ENCODE measurements at places on chromosomes 16 and 17.

DNA sequence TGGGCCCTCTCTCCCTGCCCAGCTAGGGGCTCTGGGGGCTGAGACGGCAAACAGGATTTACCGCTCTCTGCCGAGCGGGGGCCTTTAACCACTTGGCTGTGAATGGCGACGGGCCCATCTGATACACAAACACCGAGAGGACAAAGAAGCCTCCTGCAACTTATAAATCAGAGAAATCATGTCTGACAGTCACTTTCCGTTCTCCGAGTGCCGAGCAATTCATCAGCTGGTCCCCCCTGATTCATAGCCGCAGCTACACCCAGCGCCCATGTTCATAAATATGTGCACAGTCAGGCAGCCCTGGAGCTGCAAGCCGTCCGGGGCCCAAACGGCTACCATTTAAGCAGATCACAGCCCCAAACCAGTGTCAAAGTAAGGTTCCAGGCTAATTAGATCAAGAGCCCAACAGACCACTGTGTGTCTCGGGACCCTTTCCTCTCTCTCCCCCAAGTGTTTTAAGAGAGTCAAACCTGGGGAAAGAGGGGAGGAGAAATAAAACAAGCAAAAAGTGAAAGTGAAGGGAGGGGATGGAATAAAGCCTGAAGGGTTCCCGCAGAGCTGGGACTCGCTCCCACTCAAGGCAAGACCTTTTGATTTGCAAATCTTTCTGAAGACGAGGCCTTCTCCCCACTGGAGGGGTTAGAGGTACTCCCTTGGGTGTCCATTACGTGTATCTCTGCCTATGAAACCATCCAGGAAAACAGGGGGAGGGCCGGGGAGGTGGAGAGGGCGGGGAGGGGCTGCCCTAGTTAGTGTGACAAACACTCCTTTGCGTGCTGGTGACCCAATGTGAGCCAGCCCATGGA, 154.7 kb downstream of the C16orf78 start:
- no peak for DNase-seq

DNA sequence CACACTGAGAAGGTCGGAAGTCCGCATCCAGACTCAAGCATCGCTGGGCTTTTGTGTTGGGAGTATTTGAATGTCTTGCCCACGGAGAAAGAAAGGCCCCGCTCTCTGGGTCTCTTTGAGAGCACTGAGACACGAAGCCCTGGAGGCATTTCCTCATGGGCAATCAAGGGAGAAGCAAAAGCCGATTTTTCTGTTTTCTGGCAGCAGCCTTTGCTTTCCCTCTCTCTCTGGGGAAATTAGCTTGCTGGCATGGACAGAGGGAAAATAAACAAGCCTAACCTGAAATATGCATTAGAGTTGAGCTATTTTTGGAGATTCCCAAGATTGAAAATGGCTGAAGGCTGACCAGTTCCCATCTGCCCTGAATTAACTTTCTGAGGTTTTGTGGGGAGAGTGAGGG, 238.7 kb downstream of the HAPSTR1 start:
- DNase-seq, result no peak

DNA sequence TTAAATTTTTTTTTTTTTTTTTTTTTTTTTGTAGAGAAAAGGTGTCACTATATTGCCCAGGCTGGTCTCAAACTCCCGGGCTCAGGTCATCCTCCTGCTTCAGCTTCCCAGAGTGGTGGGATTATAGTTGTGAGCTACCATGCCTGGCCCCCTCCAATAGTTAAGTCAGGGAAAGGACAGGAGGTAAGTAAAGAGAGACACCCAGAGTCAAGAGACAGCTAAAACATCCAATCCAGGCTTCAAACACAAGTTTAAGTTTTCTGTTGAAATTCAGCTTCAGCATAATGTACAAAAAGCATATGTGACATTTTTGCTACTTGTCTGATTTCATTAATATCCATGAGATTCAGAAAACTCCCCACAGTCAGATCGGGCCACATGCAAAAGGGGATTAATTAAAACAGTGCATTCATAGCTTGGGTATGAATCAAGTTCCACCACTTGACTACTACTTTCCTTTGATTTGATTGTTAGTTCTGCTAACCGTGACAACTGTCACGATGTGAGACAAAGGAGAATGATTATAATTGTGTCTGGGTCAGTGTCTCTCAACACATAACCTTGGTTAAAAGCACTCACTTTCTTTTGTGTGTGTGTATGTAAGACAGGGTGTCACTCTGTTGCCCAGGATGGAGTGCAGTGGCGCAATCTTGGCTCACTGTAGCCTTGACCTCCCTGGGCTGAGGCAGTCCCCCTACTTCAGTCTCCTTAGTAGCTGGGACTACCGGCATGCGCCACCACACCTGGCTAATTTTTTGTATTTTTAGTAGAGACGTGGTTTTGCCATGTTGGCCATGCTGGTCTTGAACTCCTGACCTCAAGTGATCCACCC, 184.9 kb downstream of the PARN start:
- no peak for DNase-seq

DNA sequence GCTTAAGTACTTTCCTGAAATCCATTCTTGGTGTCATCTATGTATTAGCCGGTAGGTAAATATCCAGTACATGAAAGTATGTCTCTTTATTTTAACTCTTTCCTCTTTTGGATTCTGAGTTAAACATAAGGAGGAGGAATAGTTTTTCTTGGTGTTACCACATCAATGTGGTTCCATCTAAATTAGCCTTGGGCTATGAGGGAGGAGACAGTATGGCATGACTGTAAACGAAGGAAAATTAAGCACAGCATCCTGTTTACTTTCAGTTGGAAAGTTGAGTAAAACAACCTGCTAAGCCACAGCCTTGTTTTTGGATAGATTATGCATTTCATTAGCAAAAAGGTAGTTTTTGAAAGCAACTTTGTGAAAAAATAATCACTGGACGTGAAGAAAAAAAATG, 693.0 kb upstream of the SOX9 start:
- no peak for DNase-seq

DNA sequence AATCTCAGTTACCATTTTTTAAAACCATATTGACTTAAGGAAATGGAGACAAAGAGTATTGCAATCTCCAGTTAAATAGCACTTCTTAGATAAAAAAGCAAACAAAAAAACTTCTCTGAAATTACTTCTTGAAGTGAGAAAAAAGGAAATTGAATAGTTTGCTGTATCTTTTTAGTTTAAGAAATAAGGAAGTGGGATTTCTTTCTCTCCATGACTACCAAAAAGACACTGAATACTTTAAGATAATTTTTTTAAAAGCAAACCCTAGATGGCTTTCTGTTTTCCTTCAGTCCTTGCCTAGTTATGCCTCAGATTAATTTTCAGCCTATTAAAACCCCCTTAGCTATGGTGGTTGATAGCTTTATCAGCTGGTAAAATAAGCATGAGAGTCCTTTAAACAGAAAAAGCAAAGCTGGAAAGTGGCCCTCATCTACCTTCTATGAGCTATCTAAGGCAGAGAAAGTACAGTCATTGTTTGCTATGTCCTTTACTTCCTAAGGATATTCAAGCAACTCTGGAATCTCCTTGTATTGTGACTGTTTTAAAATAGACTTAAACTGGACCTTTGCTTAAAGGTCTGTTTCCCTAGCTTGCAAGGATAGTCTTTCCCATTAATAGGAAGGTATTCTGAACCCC, 28.6 kb downstream of the TPPP3 start:
- no peak for DNase-seq

- DNase-seq, result no peak
These were observed 91.1 kb downstream of the ASIC2 start for GRCh38 chr17:33202021-33202420.

Measured in activated T-cell treated with anti-CD3 and anti-CD28 coated beads for 4 hours (primary cell).